ENCODE measurements at places on chromosomes 12 and 14.

DNA sequence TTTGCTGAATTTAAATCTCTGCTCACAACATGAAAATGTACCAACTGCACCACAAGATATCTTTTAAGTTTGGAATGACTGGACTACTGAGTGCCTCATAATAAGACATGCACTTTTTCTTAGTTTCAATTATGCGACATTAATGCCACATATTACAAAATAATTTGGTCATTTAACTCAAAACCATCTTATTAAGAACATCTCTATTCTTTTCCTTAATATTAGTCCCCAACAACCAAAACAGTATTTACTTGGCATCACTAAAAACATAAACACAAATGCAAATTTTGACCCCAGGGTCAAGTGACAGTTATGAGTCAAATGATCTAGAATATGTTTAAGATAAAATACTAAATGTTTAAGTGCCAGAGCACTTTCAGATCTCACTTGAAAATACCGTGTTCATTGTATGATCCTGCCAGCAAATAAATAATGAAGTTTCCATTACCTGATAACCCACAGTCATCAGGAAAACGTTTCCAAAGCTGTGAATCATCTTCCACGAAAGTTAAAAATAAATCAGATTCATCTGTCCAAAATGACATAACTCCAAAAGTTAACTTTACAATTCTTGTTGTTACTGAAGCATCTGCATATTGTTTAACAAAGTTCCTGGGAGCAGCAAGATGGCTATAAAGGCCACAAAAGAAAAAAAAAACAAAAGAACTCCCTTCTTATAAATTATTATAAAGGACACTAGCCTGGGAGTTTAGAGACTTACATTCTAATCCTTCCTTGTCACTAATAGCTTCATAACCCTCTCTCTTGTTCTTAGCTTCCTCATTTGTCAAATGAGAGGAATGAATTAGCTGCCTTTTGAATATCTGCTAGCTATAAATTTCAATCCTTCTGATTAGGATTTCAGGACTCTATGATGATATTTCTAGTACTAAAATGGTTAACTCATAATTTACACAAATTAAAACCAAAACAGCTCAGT, 30.5 kb upstream of the AP4S1 start:
- DNase-seq: no peak

- no peak for DNase-seq
These were observed 216.9 kb downstream of the RPAP3 start for GRCh38 chr12:47488888-47489287.

GRCh38 chr14:23094666-23095195, at the start of gene ACIN1:
Gene ACIN1, minus strand, starts transcription at chr14:23095136. Its CDS starts 24 bp downstream, at chr14:23095112.
- peak; percentile 89 for DNase-seq

DNA sequence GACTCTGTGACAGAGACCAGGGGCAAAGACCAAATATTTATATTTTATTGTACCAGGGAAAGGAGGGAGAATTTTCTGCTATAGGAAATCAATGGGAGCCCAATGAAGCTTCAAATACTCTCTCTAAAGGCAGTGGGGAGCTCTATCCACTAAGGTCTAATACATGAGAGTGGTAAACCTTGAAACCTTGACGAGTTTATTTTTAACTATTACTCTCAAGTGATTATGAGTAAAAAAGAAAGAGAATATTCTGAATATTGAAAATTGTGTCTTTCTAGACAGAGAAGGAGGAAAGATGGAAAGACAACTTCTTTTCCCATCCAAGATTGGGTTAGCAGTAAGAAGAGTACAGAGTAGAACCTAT, 1722.1 kb upstream of the SEL1L start:
- no peak for DNase-seq

DNA sequence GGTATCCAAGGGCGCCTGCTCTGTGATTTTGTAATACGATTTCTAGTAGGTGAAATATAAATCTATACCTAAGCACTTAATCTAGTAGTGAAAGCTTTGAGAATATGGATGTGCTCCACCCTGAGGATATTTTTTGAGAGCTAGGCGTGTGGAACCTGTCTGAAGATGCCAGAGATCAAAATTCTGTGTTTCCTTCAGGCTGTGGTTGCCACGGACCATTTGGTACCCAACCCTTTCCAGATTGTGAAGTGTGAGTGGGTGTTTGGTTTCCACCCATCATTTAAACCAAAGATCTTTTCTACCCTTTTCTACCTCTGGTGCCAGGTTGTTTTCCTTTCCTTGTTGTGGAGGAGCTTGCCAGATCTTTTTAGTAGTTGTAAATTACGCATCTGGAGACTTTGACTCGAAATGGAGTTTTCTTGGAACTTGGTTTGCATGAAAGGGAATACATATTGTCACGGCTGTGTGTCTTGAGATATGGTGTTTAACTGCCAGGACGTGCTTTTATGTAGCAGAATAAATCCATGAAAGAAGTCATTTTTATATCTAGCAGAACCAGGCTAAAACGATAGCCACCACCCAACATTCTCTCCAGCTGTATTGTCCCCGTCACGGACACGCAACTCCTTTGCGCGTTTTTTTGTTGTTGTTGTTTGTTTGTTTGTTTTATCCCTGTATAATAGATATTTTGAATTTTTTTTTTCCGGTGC, 2.2 kb downstream of the LRFN5 start:
- no peak for DNase-seq

DNA sequence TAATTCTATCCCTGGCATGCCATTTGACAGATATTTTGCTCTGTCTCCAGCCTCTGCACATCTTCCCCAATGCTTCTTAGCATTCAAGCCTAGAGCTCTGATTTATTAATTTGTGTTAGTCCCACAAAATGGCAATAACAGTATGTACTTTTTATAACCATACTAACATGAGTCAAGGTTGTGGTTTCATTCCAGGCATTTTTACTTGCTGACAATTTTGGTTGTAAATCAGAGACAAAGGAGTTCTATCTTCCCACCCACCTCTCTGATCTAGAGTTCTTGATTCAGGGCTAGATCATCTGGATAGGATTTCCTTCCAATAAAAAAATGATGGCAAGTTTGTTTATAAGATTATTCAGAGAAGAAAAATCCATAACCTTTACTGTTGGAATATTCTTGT, 18.5 kb upstream of the CISTR start:
- no peak for DNase-seq

GRCh38 chr12:9941838-9942237, 9.7 kb upstream of the CLEC2A start:
- DNase-seq: no peak

DNA sequence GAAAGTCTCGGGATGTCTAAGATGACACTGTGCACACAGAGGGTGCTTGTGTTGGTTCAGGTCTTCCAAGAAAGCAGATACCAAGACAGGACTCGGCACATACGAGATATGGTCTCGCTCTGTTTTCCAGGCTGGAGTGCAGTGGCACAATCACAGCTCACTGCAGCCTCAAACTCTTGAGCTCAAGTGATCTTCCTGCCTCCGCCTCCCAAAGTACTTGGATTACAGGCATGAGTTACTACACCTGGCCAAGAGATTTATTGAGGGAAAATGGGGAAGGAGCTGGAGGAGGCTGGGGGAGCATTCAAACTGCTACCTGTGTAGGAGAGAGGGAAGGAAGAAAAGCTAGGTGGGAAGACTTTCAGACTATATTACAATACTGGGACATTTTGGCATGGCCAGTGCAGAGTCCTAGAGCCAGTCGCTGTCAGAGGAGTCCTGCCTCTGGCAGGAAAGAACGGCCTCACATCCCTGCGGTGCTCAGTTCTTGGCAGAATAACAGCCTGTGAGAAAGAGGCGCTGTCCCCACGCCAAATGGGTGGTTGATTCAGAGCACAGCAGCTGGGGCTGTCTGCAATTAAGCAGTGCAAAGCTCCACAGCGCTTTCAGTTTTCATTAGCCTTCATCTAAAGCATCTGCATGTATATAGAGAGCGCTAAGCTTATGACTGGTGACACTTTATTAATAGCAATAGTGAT, 18.3 kb downstream of the SLC17A8 start:
- peak; percentile 91 for DNase-seq

- no peak for DNase-seq
These were observed 193.6 kb upstream of the RASSF8 start for GRCh38 chr12:25764892-25765291.

DNA sequence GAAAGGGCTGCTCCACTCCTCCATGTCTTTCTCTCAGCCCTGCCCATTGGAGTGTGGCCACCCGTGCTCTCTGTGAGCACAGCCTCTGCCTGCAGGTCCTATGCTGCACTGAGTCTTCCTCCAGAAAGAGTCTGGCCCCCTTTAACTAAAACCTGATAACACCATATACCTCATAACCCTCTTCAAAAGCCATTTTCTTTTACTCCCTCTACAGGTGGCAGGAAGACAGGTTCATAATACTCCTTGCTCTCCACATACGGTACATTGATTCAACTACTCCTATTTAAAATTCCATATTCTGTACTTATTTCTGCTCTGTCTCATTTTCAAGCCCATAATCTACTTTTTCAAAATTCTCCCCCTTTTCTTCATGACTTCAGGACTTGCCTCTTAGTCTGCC, 144.0 kb downstream of the HELB start:
- DNase-seq: no peak

DNA sequence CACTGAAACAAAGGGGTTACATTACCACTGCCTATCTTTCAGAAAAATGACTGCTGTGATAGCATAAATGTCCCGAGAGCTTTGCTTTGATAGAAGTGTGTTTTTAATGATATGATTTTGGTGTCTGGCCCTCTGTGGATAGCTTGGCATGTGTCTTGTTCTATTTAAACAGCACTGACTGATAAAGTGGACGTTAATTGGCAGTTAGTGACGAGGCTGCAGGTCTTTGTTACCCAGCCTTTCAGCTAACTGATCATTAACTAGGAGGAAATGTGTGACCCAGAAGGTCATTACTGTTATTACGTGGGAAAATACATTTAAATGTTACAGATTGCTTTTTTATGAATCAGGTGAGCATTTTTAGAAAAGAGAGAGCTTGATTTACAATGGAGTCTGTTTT, 428.3 kb downstream of the DIO2 start:
- no peak for DNase-seq

- DNase-seq: no peak
These were observed 184.6 kb downstream of the FOXN3 start for GRCh38 chr14:89232265-89233070.

DNA sequence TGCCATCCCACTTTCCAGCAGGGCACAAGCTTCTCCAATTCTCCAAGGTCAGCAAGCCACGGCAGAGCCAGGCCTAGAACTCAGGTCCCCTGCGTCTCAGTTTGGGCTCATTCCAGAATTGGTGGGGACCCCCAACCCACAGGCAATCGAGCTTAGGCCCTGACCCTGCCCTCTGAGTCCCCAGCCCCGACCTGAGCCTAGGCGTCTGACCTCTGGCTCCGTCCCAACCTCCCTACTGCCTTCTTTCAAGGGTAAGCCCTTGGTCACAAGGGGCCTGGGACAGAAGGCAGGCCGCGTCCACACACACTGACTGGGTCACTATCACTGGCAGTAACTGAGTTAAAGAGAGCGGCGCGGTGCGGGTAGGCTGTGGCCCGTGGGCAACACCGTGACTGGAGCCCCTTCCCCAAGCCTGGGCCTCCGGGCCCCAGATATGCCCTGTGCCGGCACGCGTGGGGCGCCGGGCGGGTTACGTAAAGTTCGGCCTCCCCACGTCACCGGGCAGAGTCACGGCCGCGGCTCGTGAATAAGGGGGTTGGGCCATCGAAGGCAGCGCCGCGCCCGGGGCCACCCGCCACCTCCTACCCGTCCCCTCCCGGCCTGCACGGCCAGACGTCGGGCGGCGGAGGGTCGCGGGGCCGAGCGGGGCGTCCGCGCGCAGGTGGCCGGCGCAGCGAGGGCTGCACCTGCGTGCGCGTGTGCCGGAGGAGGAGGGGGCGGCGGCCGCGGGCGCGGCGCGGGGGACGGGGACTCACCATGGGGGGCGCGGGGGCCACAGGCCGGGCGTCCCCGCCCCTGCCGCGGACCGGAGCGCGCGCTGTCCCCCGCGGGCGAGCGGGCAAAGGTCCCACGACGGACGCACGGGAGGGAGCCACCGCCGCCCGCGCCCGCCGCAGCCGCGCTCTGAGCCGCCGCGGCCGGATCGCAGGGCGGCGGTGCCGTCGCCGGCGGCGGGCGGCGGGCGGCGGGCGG, 516 bp downstream of the ANKRD9 start:
- no peak for DNase-seq

- DNase-seq: no peak
These were observed 7.1 kb downstream of the OSBPL8 start for GRCh38 chr12:76552343-76552938.

DNA sequence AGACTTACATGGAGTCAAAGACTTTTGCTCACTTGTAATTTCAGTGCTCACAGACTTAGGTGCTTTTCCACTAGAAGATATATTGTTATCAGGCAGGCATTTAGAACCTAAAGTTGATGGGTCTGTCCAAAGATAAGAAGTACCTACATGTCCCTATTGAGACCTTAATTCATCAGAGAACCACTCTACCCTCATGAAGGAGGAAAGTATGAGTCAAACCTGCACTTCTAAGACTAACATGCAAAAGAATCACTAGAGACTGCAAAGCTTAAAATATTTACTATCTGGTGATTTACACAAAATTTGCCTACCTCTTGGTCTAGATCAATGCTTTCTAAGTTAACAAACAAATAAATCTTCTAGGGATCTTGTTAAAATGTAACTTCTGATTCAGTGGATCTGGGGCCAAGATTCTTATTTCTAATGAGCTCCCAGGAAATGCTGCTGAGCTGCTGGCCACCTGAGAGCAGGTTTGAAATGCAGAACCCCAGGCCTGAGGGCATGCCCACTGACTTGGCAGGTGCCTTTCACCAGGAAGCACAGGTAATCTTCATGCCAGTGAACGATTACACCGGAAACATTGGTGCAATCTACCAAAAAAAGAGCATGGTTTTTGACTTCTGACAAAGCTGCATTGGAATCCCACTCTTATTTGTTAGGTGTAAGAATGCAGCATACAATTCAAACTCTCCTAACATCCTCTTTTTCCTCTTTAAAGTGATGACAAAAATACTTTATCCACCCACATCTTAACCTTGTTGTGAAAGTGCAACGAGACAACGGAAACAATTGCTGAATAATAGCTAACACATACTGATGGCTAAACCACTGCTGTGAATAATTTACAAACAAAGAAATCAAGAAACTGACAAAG, 214.2 kb downstream of the ADAMTS20 start:
- DNase-seq: no peak

DNA sequence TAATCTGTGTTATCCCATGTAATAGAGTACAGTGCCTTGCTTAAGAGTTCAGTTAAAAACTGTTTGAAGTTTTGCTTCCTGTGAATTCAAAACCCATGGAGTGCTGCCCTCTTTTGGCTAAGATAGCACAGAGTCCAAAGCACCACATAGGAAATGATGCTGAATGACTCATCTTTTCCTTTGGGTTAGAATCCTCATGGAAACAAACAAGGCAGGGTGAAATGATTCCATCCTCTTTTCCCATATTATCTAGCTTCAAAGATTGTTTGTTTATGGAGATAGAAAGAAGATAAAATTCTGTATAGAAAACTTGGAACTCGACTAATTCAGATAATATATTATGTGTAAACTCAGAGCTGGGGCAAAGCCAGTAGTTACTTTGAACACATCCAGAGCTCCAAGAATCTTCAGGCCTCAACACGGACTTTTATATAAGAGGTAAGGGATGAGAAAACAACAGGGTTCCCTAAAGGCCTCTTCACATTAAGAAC, 87.4 kb downstream of the OTOGL start:
- peak; percentile 77 for DNase-seq

- no peak for DNase-seq
These were observed 29.9 kb upstream of the ZNF641 start for GRCh38 chr12:48380596-48380995.

- DNase-seq: no peak
These were observed 56.4 kb downstream of the ZFP36L1 start for GRCh38 chr14:68736471-68736871.
